ENCODE measurements at places on chromosomes 11 and 22.
A peak's percentile ranks its signal among the peaks of the same experiment; 100 is the strongest.

GRCh38 chr11:57668434-57668782, 494 bp downstream of the ZDHHC5 start:
- H3K36me3 ChIP-seq, result peaks cover 16% of the 10 kb centered on the region
- peak overlapping the region; percentile 98 for H3K27ac ChIP-seq
- peak overlapping the region; percentile 85 for H3K4me3 ChIP-seq

- no peaks in the 10 kb centered on the region for H3K4me1 ChIP-seq
- no peak overlapping the region for H3K27ac ChIP-seq
- H3K4me3 ChIP-seq, result no peak overlapping the region
- no peaks in the 10 kb centered on the region for H3K36me3 ChIP-seq
- no peak for DNase-seq
Observed at GRCh38 chr11:8426076-8426475, 162.4 kb upstream of the LMO1 start.

- H3K36me3 ChIP-seq, result no peaks in the 10 kb centered on the region
- H3K4me1 ChIP-seq, result no peaks in the 10 kb centered on the region
- no peak overlapping the region for H3K4me3 ChIP-seq
- no peaks in the 10 kb centered on the region for H3K27me3 ChIP-seq
- DNase-seq, result no peak
- no peak overlapping the region for H3K27ac ChIP-seq
Observed at GRCh38 chr22:26990503-26991189, 333.3 kb downstream of the MIAT start.

GRCh38 chr22:23113847-23114720, 27.7 kb downstream of the RSPH14 start:
- H3K36me3 ChIP-seq, result no peaks in the 10 kb centered on the region
- no peak overlapping the region for H3K4me3 ChIP-seq
- H3K27ac ChIP-seq, result no peak overlapping the region
- DNase-seq, result no peak
- H3K27me3 ChIP-seq, result no peaks in the 10 kb centered on the region

DNA sequence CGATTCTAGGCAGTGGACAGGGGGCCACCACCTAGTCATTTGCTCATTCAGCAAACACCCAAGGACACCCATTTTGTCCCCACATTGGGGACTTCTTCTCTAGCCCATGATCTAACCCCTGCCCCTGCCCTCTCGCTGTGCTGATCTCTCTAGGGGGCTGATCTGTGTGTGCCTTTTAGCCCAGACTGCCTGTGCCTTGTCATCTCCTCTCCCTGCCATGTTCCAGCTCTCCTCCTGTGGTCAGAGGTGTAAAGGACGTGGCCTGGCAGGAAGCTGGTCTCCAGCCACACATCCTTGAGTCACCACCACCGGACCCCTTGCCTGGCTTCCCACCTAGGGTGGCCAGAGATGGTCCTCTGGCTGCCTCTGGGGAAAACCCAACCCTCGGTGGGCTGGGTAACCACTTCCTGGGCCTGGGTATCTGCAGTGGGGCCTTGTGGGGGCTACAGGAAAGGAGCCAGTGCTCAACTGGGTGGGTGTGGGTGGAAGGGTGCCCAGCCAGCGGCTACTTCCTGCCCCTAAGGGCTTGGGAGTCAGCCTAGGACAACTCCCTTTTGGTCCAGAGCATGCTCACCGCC, 1.3 kb downstream of the CTSW start:
- DNase-seq, result no peak
- H3K36me3 ChIP-seq, result no peaks in the 10 kb centered on the region
- no peak overlapping the region for H3K4me3 ChIP-seq

DNA sequence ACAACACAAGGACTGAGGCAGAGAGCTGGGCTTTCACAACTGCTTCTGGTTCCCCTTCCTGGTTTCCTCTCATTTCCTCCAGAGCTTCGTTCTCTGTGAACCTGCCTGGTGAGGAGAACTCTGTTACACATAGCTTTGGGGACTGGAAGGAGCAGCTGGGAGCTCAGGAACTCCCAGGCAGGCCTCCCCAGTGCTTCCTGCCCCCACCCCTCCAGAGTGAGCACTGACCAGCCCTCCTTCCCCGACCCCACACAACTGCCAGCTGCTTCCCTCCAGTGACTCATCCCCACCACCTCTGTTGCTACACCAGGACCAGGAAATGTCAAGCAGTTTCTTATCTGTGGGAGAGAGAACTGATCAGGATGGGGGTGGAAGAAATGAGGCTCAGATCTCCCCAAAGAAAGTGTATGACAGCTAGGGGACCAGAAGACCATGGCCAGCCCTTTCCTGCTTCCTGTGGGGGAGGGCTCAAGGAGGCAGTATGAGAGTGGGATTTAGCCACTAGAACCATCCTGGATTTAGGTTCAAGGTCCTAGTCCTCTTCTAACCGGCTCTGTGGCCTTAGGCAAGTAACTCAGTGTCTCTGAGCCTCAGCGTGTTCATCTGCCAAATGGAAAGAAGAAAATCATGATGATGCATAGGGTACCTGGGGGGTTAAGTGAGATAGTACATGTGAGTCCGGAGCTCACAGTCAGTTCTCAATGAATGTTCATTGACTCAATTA, 4.5 kb upstream of the TP53I11 start:
- H3K36me3 ChIP-seq, result no peaks in the 10 kb centered on the region
- H3K27ac ChIP-seq, result peak overlapping the region; percentile 44
- peak; percentile 78 for DNase-seq
- peaks cover 19% of the 10 kb centered on the region for H3K4me1 ChIP-seq
- no peaks in the 10 kb centered on the region for H3K27me3 ChIP-seq

GRCh38 chr11:67999201-67999629, 4.7 kb downstream of the UNC93B1 start:
- no peaks in the 10 kb centered on the region for H3K36me3 ChIP-seq
- H3K4me1 ChIP-seq, result peaks cover 1% of the 10 kb centered on the region
- H3K4me3 ChIP-seq, result no peak overlapping the region
- DNase-seq, result no peak
- no peak overlapping the region for H3K27ac ChIP-seq

DNA sequence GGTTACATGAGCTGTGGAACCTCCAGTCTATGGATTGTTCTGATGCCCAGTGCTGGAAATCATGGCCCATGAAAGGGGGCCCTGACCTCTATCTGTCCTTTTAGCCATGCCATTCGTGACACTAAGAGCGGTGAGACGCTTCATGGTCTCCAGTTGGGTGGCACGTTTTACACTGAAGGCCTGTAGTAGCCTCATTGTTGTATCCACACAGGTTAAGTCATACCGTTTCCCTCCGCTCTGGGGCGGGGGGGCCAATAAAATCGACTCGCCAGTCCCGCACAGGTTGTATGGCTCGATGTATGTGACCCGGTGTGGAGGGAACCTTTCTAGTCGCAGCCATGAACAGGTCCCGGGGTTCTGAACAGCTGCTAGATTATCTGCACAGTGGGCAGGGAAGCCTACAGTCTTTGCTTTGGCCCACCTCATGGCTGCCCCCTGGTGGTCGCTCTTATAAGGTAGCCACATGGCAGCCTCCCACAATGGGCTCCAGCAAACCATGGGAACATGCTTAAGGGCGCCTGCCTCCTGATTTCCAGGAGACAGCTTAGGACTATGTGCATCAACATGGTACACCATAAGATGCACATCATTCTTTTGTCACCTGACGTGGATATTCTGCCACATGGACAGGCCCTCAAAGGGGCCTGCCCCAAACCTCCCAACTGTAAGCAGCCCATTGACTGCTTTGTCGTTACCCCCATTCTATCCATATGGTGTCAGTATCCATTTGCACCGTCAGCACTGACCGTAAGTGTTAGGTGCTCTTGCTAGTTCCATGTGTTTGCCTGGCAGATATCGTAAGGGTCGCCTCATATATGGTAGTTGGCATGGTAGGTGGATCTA, 19.7 kb upstream of the APOL3 start:
- no peaks in the 10 kb centered on the region for H3K4me1 ChIP-seq
- no peak overlapping the region for H3K4me3 ChIP-seq
- H3K27me3 ChIP-seq, result no peaks in the 10 kb centered on the region
- peak; percentile 86 for DNase-seq
- H3K27ac ChIP-seq, result no peak overlapping the region

- no peak for DNase-seq
- no peaks in the 10 kb centered on the region for H3K27me3 ChIP-seq
- no peak overlapping the region for H3K4me3 ChIP-seq
- H3K4me1 ChIP-seq, result peaks cover 58% of the 10 kb centered on the region
- H3K27ac ChIP-seq, result peak overlapping the region; percentile 66
- no peaks in the 10 kb centered on the region for H3K36me3 ChIP-seq
Observed at GRCh38 chr22:35661464-35661863, 13.2 kb downstream of the APOL6 start.

DNA sequence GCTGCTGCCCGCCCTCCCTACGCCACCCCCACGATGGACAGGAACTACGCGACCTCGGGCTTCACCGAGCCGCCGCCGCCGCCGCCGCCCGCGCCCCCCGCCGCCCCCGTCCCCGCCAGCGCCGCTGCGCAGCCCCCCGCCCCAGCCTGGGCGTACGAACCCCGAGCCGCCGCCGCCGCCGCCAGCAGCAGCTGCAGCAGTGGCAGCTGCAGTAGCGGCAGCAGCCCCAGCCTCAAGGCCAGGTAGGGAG, 407 bp downstream of the QSER1 start:
- no peaks in the 10 kb centered on the region for H3K36me3 ChIP-seq
- H3K4me1 ChIP-seq, result peaks cover 12% of the 10 kb centered on the region
- H3K4me3 ChIP-seq, result peak overlapping the region; percentile 91
- peak overlapping the region; percentile 93 for H3K27ac ChIP-seq
- DNase-seq, result no peak

- H3K4me3 ChIP-seq, result no peak overlapping the region
- DNase-seq, result no peak
- H3K4me1 ChIP-seq, result peaks cover 22% of the 10 kb centered on the region
- H3K27ac ChIP-seq, result no peak overlapping the region
- H3K27me3 ChIP-seq, result no peaks in the 10 kb centered on the region
- H3K36me3 ChIP-seq, result no peaks in the 10 kb centered on the region
Observed at GRCh38 chr11:68543594-68543993, 83.0 kb downstream of the PPP6R3 start.

GRCh38 chr11:74397501-74398243, 561 bp downstream of the PGM2L1 start:
- peak overlapping the region; percentile 79 for H3K27ac ChIP-seq
- no peaks in the 10 kb centered on the region for H3K36me3 ChIP-seq
- no peaks in the 10 kb centered on the region for H3K4me1 ChIP-seq
- no peaks in the 10 kb centered on the region for H3K27me3 ChIP-seq
- DNase-seq, result no peak
- H3K4me3 ChIP-seq, result peak overlapping the region; percentile 64

GRCh38 chr11:132564091-132564885, 968.0 kb downstream of the OPCML start:
- no peak overlapping the region for H3K4me3 ChIP-seq
- no peaks in the 10 kb centered on the region for H3K4me1 ChIP-seq
- DNase-seq, result no peak
- H3K36me3 ChIP-seq, result no peaks in the 10 kb centered on the region
